ENCODE measurements at places on chromosomes 16 and 17. TPM values are rescaled to one million over a fixed set of nuclear protein-coding genes. Genes with fewer than 3 reads are reported as not detected.

Gene CYB5B
- total RNA-seq = 149 TPM

Gene KRT33B
- total RNA-seq = not detected

Gene MMP2
- total RNA-seq = not detected

Gene ERI2
- 20.1 TPM for total RNA-seq

Gene PLCD3
- total RNA-seq = 5.2 TPM

Gene CD300LB
- total RNA-seq = not detected

Gene FAM83G
- 4.8 TPM for total RNA-seq

Gene COPZ2
- 5.4 TPM for total RNA-seq

Gene FBXW10
- total RNA-seq = not detected

Gene STAC2
- total RNA-seq = not detected

Gene FZD2
- total RNA-seq = not detected

Gene TBC1D24
- total RNA-seq = 18.7 TPM

Gene TBC1D3I
- total RNA-seq = 1.1 TPM

Gene FBXW10B
- not detected for total RNA-seq

Gene CCL14
- not detected for total RNA-seq

Gene CDRT15L2
- not detected for total RNA-seq

Gene KLHL10
- not detected for total RNA-seq

Gene IL34
- total RNA-seq = not detected

Gene MYCBPAP
- total RNA-seq = 13.9 TPM

Gene FSCN2
- total RNA-seq = 0.41 TPM

Gene TMEM88
- 1.2 TPM for total RNA-seq

Gene SEPHS2
- total RNA-seq = 63.3 TPM

Gene BRICD5
- total RNA-seq = 20.4 TPM

Gene SLFN5
- total RNA-seq = 193 TPM

Gene EPN3
- total RNA-seq = not detected

Gene KRTAP4-4
- not detected for total RNA-seq

Gene TEKT1
- total RNA-seq = not detected

Gene RASD1
- total RNA-seq = 2.5 TPM

Gene ZNF624
- 4.5 TPM for total RNA-seq

Gene SLFN12L
- total RNA-seq = 95.4 TPM

Gene DRC3
- total RNA-seq = not detected

Gene KCTD19
- 3.3 TPM for total RNA-seq

Gene C17orf78
- not detected for total RNA-seq

Gene CORO1A
- total RNA-seq = 1,639 TPM

Gene VASN
- total RNA-seq = not detected

Gene FOXN1
- not detected for total RNA-seq

Gene KRTAP4-9
- total RNA-seq = not detected
